ENCODE measurements at places on chromosomes 16 and 17. TPM values are rescaled to one million over a fixed set of nuclear protein-coding genes. Genes with fewer than 3 reads are reported as not detected.

Gene GINS2
- 14.2 TPM for total RNA-seq

DNA sequence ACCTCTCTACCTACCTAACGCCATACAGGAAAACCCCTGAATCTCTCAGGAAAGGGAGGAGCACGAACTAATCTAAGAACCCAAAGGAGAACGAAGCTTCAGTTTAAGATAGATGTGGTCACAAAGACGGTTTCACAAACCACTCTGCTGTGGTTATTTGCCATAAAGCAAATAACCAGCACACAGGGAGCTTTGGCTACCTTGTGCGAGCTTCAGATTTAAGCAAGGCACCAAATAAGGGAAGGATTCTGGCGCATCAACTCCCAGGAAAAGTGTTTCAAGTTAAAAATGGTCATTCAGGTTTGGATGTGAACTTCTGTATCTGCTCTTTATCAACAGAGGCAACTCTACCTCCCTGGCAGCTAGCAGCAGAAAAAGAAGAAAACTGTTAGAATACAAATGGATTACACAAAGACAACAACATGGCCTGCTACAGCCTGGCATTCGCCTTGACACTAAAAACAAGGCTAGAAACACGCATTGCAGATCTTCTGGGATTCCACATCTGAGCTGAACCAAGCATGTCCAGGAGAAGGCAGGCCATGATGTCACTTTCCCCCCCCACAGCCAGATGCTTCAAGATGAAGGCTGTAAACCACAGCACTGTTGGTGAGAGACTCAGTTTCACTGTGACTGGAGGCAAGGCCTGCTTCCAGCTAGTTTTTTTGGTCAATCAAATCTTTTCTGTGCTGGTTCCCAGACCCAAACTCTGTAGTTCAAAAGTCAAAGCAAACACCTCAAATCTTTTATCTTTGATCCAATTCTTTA, 43.6 kb downstream of the SMG6 start:
- no peak for DNase-seq

Gene TCAP
- 1.9 TPM for total RNA-seq

- peak; percentile 81 for DNase-seq
Observed at GRCh38 chr17:57114085-57114673, 29.1 kb downstream of the AKAP1 start.

- DNase-seq = no peak
Observed at GRCh38 chr17:48456589-48456988, 26.6 kb upstream of the SKAP1 start.

GRCh38 chr16:31083081-31083480, 5.7 kb downstream of the PRSS53 start:
- peak; percentile 39 for DNase-seq

GRCh38 chr16:58507195-58507962, 7.4 kb downstream of the NDRG4 start:
- peak; percentile 59 for DNase-seq

GRCh38 chr17:50218071-50218759, 16.8 kb upstream of the COL1A1 start:
- no peak for DNase-seq

Gene SCGB1C2
- total RNA-seq = not detected

DNA sequence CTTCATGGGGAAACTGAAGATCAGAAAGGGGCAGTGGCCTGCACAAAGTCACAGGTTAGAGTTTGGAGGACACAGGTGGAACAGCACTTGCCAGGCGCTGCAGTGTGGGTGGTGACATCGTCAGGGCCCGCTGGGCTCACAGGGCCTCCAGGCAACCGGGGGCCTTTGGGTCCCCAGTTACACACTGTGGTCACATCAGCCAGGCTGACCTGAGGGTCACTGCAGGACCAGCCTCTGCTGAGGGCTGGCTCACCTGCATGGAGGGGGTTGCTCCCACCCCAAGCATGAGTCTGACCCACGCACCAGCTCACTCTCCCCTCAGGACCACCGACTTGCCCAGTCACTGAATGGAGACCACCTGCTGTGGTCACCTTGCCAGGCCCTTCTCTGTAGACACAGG, 17.0 kb downstream of the FOXN1 start:
- DNase-seq = no peak

- peak; percentile 48 for DNase-seq
Observed at GRCh38 chr17:40818343-40818732, 4.1 kb downstream of the KRT10 start.

Gene KLHL10
- 0.29 TPM for total RNA-seq

DNA sequence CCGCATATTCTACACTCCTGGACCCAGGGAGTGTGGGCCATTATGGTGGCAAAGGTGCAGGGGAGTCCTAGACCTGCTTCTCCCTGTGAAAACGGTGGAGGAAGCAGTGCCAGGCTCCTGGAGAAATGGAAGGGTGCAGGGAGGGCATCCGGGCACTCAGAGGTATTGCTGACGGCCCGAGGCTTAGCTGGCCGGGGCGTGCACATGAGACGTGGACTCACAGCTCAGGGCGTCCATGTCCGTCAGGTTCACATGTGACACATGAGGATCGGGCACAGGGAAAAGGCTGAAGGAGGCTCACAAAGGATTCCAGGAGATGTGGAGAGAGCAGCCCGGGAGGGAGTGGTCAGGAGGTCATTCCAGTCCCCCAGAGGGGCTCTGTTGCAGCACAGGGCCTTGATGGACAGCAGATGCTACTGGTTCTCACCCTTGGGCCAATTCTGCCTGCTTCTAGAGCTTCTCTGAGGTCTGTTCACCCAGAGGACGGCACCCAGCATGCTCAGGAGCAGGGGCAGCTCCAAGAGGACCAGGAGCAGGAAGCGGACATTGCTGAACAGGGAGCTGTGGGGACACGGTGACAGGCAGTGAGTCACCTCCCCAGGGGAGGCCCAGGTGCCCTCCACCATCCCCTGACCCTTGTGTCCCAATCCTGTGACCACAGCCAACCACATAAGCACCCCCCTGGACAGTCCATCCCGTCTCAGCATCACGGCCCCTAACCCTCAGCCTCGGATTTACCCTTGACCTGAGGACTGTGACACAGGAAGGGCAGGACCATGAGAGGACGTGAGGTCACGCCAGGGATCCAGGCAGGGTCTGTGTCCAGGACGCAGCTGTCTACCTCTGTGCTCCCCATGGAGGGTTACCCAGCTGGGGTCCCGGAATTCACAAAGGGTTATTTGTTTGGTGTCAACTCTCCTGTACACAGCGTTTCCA, 4.5 kb downstream of the CD300C start:
- no peak for DNase-seq

DNA sequence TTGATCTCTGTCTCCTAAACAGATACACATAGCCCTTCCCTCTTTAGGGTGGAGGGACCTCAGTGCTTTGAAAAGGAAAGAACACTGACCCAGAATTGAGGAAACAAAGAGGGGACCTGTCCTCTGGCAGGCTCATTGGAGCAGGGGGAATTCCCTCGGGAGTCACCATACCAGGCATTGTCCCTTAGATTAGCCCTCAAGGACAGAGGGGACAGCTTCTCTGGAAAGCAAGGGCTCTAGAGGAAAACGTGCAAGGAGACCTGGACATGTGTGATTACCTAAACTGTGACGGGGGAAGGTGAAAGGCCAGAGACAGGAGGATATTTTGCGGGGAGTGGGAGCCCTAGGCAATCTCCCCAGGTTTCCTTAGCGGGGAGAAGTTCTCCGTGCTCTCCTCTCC, 7.6 kb upstream of the FZD2 start:
- DNase-seq = no peak

DNA sequence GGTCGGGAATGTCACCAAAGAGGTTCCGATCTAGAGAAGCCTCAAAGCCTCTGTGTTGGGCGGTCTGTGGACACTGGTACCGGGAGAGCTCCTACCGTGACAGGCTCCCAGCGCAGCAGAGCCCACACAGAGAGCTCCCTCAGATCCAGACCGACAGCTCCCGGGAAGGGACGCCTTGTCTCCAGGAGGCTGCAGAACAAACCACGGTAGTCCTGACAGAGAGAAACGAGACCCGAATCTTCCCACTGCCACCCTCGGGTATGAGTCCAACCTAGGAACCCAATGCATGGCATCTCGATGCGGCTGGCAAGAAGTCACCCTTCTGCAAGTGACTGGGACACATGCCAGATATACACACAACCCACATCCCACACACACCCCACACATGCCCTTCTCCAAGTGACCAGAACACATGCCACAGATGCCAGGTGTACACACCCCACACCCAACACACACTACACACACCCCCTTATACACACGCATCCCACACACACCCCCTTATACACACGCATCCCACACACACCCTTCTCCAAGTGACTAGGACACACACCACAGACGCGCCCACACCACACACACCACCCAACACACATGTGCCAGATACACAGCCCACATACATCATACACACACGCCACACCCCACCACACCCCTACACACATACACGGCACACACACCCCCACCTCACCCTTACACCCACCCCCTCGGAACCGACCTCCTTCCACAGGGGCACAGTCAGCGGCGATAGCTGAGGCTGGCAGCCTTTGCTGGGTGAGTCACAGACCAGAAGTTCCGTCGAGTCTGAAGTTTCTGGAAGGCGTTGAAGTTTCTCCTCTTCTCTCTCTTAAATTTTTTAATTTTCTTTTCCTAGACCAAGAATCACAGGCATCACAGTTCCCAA, 15.9 kb upstream of the CYTH1 start:
- DNase-seq = no peak

GRCh38 chr16:83842756-83843507, 35.2 kb downstream of the HSBP1 start:
- peak; percentile 97 for DNase-seq

- no peak for DNase-seq
Observed at GRCh38 chr16:53769787-53770186, 65.8 kb downstream of the FTO start.

DNA sequence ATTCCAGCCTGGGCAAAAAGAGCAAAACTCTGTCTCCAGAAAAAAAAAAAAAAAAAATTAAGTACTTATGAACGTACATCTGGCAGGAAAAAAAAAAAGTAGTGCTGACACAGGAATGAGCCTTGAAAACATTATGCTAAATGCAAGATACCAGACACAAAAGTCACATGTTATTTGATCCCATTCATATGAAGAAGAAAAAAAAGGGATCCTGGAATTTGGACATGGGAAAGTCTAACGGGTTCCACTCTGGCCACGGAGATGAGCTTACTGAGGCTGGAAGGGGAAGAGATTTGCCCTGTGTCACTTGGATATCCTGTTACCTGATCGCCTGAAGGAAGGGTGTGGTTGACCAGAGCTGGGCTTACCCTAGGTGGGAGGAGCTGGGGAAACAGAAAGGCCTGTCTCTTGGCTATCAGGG, 251.9 kb downstream of the PARN start:
- DNase-seq = no peak

Gene STX1B
- 0.11 TPM for total RNA-seq

DNA sequence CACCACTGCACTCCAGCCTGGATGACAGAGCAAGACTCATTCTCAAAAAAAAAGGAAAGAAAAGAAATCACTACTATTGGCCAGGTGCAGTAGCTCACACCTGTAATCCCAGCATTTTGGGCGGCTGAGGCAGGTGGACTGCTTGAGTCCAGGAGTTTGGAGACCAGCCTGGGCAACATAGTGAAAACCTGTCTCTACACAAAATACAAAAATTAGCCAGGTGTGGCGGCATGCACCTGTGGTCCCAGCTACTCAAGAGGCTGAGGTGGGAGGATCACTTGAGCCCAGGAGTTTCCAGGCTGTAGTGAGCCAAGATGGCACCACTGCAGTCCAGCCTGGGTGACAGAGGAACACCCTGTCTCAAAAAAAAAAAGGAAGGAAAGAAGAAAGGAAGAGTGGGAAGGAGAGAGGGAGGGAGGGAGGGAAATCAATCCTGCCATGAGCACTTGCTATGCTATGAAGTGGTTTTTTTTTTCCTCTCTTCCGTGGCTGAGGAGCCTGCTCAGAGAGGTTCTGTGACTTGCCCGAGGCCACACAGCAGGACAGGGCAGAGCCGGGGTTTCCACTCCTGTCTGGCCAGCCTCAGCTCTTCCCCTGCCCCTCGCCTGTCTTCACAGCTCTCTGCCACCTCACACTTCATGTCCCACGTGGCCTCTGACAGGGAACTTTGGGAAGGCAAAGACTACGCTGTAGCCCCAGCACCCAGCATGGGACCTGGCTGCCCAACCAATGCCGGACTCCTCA, 10.9 kb downstream of the GRIN2C start:
- DNase-seq = peak; percentile 27

DNA sequence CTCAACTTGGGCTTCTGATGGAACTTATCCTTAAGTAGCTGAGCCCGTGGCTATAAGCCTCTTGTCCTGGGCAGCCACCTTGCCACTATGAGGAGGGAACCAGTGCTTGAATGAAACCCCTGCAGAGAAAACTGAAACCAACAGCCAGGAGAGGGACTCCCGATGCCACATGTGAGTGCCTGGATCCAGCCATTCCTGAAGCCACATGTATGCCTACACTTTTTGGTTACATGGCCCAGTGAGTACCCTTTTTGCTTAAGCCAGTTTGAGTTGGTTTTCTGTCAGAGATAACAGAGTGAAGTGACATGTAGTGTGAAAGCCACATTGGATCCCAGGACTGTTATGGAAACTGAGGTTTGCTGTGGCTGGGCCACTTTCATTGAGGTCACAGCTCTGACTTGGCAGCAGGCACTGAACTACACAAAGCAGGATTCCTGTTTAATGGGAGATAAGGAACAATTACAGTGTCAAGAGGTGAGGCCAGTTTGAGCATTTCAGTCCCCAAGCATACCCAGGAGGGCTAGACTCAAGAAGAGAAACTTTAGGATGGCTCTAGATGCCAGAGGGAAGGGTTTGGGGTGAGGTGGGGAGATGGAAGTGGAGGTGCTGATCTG, 222.2 kb downstream of the PARN start:
- DNase-seq = no peak

DNA sequence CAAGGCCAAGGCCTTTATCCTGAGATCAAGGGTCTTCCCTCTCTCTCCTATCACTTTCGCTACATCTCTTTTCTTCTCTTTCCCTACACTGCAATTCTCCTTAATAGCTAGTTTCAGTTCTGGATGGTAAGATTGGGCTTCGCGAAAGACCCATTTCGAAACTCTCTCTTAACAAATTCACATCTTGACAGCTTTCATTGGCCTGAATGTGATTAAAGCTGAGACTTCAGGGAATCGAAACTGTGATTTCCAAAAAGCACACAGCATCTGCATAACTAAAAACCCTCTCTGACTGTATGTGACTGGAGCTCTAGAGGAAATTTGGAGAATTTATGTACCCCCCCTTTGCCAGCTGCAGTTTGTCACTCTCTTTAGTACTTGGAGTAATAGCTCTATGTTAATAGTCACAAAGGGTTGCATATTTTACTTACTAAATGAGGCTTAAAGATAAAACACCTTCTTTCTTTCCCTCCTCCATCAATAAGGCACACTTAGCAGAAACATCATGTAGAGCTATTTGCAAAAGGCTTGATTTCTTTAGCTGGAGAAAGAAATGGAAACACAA, 105.3 kb upstream of the FAM20A start:
- DNase-seq = no peak

Gene BLTP2
- 152 TPM for total RNA-seq
